ENCODE measurements at places on chromosomes 5 and 9.

DNA sequence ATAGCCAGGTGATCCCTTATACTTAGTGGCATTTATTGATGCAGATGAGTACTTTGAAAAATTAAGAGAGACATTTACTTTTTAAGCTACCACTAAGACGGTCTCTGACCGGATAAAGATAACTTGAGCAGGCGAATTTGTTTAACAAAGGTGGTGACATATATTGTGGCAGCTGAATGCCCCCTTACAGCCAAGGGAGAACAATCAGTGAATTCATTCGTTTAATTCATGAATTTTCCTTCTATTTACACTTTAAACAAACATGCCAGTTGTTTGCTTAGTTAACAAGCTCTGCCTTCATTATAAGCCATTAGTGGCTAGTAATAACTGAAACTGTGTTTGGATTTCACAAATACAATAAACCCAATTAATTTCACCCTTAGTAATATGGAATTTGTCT lies 187.1 kb downstream of the AOPEP start:
- no peak for DNase-seq

DNA sequence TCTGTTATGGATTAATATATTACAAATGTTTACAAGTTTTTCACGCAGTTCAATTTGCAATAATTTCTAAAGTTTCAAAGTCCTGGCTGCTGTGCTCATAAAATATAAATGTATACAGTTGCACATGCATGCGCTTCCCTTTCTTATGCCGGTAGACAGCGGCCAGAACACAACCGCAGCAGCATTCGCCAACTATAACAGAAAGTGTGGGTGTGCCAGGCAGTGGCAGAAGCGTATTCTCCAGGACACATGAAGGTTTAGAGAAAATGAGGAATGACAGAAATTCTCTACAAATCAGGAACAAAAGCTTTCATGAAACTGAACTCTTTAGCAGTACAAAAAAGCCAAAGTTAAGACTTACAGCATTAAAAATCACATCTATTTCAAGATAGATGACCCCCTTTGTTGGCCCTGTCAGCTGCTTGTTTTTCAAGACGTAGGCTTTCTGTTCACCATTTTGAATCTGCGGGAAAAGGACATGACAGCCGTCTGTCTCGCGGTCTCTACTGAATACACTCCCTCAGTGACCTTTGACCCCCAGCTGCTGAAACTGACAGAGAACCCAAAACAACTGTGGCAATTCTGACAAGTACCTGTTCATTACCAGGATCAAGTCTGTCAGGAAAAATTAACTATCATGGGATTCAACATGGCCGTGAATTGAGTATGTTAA lies 252.2 kb downstream of the SLF1 start:
- no peak for DNase-seq

DNA sequence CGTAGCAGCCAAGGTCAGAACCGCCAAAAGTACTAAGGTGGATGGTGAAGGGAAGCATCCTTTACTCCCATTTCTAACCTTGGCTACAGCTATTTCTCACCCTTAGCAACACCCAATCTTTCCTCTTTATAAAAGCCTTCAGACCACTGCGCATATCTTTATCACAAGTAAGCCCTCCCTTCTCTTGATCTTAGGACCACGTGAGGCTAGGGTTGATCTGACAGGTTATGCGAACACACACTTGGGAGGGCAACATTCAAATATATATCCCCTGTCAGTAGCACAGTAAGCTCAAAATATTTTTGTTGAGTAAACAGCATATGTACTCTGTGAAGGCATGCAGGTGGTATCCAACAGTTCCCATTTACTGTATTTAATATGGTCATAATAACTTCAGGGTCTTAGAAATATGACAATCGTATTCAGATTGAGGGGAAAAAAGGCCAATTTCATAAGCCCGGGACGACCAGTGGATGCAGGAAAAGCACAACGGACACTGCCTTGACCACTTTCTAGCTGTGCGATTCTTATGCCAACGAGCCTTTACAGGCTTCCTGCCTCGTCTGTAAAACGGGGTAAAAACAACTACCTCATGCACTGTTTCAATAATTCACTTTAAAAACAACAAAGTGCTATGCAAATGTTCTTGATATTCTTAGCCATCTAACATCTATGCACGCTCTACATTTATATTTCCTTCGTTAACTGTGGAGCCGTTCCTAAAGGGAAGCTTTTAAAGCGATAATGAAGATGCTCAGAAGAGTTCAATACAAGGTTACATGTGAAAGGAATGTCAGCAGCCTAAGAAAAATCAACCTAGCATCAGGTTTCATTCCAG lies 1.3 kb downstream of the ARSB start:
- no peak for DNase-seq

DNA sequence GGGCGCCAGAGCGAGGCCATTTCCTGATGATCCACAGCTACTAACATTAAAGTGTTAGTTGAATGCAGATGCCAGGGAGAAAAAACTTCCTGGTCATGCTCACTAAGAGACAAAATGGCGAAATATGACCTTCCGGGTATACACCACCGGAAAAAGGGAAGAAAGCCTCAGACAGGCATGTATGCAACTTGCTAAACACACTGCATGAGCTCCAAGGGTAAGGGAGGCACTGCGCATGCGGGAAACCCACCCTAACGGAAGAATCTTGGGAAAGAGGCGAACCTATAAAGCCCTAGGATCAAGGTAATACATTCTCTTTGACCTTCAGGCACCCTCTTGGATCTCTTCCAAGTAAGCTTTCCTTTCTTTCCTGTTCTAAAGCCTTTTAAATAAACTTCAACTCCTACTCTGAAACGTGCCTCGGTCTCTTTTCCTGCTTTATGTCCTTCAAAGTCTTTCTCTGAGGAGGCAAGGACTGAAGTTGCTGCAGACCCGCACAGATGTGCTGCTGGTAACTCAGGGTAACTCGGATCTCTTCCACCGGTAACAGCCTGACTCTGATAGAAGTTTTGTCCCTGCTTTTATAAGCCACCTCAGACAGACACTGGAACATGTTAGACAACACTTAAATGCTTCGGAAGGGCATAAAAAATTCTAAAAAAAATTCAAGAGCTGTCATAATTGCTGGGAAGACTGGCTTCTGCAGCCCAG lies 64.9 kb downstream of the DTWD2 start:
- DNase-seq = no peak

DNA sequence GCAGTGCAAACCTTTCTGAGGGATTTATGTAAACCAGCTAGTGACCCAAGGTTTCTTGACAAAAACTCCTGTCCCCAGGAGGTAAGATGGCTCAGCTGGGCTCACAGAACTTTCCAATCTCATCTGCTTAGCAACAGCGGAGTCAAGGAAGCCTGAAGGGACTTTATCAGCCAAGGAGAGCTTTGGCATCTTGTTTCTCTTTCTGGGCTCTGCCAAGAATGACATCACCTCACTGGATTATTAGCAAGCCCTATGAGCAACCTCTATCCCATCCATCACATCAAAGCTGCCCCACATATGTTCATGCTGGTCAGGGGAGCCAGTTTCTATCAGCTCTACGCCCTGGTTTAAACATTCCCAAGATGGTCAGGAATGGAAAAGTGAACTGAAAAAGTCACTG lies 461.3 kb downstream of the ENC1 start:
- no peak for DNase-seq

DNA sequence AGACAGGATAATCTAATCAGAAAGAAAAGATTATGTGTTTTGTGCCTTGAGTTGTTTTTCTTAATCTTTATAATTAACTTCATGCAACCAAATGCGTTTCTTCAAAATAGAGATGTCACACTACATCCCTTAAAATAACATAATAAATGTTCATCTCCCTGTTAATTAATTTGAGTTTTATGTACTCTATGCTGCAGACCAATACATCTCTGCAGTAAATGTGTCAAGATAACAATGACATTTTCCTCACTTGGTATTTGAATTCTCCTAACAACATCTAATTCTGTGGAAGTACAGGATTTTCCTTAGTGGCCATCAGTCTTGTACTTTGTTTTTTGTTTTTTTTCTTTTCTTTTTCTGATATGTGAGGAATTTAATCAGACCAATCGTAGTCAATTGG lies 279.2 kb upstream of the TYRP1 start:
- DNase-seq = no peak

DNA sequence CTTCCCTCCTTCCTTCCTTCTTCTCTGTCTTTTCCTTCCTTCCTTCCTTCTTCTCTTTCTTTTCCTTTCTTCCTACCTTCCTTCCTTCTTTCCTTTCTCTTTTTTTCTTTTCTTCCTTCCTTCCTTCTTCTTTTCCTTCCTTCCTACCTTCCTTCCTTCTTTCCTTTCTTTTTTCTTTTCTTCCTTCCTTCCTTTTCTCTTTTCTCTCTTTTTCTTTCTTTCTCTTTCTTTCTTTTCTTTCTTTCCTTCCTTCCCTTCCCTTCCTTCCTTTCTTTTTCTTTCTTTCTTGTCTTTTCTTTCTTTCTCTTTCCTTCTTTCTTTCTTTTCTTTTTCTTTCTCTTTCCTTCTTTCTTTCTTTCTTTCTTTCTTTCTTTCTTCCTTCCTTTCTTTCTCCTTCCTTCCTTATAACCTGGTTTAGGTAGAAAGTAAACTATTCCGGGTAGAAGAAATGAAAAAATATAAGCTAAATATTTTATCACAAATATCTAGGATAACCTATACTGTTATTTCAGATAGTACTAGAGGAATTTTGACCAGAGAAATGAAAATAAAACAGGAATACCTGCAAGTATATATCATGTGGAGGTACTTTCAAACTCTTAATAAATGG lies 1741.8 kb upstream of the CDH9 start:
- no peak for DNase-seq

DNA sequence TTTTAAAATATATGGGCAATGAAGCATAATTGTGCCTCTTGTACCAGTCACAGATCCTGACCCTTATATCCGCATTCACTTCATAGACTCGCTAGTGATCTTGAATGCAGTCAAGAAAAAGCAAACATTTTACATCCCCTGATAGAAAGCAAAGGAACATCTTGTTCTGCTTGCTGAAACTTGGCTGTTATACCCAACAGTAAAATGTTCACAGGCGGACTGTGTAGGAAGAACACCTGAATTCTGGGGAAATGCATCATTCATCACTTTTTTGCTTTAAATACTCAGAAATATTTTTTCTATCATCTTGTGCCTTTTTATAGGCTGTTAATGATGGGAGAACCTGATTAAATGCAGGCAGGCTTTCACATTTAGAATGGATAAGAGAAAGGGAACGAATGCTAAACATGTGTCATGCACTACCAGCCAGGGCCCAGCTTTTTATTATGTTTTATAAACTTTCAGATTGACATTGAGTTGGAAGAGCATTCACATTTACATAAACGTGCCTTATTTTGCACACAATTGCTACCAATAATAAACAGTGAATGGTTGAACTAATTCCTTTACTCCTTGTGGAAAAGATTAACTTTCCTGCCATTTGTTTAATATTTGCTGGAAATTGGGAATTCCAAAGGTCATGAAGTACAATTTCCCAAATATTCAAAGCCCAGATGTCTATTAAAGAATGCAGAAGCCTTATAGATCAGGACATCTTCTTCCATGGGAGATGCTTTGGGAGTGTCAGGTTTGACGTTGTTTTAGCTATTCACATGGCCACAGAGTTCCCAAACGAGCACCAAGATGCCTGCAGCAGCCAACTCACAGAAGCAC lies 756.2 kb downstream of the TLE1 start:
- no peak for DNase-seq

- no peak for DNase-seq
Observed at GRCh38 chr5:14506140-14506538, 75.5 kb upstream of the OTULINL start.

DNA sequence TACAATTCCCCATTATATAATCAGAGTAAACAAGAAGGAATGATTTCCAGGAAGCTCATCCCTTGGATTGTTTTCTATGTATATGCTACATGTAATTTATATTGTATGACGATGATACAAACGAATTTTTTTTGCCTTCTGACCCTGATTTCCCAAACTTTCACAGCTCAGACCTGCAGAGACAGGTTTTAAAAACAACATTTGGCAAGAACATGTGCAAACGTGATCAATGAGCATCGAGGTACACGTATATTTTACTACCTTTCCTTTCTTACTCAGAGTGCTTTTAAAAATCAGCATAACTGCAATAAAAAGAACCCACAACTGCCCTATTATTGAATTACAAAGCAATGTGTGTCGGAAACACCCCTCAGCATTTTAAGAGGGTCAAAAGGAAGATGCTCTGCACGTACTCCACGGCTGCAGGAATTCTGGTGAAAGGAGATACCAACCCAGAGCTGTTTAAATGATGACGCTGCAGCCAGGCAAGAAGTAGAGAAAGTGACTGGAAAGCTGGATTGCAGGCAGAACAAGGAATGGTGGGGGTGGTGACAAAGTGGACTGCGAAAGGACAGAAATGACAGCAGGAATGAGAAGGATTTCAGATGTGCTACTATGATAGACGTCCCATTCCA lies 533.5 kb downstream of the RAB3C start:
- DNase-seq = no peak

DNA sequence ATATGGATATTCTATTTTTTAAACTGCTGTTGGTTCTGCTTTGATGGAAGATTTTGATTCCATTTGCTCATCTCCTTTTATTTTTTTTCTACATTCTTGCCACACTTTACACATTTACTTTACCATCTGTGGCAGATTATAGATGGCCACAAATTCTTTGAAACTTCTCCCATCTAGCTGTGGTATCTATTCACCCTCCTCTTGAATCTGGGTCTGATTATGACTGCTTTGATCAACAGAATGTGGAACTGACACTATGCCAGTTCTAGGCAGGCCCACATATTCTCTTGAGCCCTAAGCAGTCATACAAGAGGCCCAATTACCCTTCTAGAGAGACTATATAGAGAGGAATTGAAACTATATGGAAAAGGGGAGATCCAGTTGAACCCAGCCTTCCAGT lies 439.0 kb upstream of the PTGER4 start:
- no peak for DNase-seq

- no peak for DNase-seq
Observed at GRCh38 chr9:98811051-98811650, 3.7 kb downstream of the GALNT12 start.

DNA sequence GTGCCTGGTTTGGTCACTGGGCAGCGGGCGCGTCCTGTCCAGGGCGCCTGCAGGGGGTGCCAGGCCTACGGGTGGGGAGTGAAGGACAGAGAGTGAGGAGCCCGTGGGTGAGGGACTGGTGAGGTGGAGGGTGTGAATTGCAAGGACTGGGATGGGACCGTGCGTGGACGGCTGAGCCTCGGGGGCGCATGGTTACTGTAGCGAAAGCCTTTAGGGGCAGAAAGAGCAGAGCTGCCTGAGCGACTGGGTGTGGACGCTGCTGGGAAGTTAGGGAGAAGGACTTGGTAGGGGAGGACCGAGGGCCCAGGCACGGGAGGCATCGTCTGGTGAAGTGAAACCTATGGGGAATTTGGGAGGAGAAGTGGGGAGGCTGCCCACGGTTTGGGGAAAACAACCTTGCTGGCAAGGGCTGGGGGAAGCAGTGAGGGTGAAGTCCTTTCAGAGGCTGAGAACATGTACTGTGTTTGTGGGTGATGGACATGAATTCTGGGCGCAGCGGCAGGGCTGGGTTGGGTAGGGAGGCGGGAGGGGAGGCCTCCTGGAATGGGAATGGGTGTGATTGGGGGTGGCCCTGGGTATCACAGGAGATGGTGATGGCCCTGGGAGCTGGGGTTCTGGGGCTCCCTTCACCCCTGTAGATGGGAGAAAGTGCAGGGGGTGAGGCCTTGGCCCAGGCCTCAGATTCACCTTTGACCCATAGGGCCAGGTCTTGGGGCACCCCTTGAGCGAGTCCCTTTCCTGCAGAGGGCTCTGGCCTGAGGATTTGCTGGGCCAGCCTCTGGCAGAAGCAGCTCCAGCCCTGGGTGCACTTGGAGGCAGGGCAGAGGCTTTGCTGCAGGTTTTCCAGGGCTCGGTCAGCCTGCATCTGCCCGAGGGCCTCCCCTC lies 1.7 kb upstream of the TOR4A start:
- DNase-seq = no peak

GRCh38 chr9:89919171-89919681 lies 314.4 kb downstream of the GADD45G start:
- DNase-seq = no peak

Measured in CD8-positive, alpha-beta memory T cell (primary cell).